ENCODE measurements at places on chromosomes 16 and 17.

DNA sequence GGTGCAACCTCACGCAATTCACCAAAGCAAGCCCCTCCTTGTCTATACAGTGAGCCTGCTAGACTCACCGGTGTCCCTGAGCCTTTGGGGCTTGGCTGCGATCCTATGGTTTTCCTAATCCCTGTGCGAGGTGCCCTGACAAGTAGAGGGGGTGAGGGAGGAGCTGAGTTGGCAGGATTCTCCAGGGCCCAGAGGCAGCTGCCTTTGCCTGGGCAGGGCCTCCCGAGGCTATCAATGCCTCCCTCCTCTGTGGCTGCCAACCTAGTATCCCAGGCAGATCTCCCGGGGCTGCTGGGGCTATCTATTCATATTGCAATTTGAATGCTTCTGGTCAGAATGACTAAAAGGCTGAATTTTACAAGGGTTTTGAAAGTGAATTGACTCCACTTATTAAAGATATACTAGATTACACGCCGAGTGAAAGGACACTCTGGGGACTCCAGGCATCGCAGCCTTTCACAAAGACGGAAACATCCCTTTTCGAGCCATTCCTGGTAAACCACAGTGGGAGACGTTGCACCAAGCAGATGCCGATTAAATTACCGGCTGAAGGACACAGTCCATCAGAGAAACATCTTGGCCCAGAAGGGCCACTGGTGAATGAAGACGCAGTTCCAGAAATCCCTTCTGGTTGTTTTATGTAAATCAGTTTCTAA, 11.3 kb upstream of the PITPNM3 start:
- no peak for DNase-seq

- DNase-seq: no peak
These were observed 89.8 kb upstream of the TMEM97 start for GRCh38 chr17:28228986-28229729.

DNA sequence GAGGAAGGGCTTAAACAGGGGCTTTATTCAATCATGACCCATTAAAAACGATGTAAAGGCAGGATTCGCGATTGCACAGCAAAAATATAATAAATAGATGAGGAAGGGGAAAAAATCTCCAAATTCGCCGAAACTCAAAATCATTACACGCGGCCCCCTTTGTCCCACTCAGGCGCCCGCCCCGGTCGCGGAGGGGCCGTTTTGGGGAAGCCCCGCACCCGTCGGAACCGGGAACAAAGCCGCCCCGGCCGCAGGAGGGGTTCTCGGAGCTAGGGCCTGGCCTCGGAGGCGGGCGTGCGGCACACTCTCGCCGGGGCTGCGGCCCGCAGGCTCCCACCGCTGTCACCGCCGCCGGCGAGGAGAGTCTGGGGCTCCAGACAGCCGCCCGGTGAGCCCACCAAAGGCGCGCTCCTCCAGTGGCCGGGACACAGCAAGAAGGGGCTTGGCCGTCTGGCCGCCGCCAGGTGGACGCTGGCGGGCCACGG, 521 bp downstream of the C16orf87 start:
- no peak for DNase-seq

DNA sequence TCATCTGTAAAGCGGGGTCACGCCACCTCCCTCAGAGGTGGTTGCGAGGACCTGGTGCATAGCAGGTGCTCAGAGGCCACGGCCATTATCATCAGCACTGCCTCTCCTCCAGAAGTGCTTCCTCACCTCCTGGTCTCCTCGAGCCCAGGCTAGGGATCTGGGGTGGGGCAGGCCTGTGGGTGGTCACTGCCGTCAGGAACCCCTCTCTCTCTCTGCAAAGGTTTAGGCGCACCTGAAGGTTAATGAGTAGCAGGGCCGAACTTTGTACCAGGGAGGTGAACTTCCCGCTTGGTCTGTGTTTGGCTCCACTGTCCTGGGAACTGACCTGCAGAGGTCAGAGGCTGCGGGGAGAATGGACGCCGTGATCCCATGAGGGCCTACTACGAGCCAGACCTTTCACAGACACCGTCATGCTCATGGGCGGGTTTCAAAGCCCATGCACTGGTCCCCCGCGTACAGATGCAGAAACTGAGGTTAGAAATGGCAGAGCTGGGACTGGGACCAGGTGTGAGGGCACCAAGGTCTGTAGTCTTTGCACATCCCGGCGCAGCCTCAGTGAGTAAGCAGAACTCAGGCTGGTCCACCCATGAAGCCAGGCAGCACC, 13.8 kb downstream of the JUP start:
- DNase-seq: no peak

GRCh38 chr17:37502009-37502936, 12.6 kb downstream of the DUSP14 start:
- no peak for DNase-seq

- no peak for DNase-seq
These were observed 110.3 kb downstream of the TOX3 start for GRCh38 chr16:52436339-52437276.

GRCh38 chr17:32396343-32396742, 46.4 kb downstream of the ZNF207 start:
- DNase-seq: no peak

DNA sequence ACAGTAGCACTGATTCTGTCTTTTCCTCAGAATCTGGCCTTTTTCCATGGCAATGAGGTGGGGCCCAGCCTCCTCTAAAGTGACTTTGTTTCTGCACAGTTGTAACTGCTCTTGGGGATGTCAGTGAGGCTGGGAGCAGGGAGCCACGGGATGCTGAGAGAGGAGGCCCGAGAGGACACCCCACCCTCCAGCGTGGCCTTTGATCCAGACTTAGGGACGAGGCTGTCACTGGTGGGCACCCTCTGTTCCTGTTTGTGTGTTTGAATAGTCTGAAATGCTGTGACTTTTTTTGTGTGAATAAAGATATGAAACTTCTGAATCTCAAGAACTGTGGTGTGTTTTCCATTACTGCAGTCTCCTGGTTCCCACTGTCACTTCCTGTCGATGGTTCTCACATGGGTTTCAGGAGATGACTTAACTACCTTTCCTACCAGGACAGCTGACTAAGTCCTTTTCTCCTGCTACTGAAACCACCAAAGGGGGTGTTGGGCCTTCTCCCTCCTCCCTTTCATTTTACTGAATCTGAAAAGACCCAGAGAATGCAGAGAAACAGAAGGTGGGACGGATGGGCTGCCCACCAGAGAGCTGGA, 18.6 kb downstream of the KCTD2 start:
- peak; percentile 64 for DNase-seq

GRCh38 chr17:32917081-32917480, 10.9 kb upstream of the TMEM98 start:
- DNase-seq: no peak

GRCh38 chr16:13875614-13876284, 44.2 kb upstream of the ERCC4 start:
- DNase-seq: no peak

- DNase-seq: no peak
These were observed 279.5 kb upstream of the ASIC2 start for GRCh38 chr17:33572615-33573014.

DNA sequence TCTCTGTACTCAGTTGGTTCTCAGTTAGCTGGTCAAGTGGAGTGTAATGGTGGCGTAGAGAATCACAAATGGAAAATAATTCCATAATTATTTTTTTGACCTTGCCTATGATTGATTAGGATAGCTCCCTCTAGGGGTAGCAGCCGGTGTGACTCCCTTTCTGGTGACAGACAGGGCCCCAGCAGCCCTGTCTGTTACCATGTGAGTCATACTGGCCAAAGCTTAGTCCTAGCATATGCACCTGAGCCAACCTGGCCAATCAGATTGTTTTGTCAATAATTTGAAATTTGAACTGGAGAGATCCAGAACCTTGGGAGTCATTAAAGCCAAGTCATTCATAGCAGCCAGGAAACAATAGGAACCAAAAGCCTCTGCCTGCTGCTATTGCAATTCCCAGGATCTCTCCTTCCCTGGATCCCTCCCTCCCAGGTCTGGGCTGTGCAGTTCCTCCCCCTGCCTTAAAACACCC, 5.6 kb downstream of the PNPO start:
- DNase-seq: peak; percentile 89

GRCh38 chr16:51900221-51900780, 646.6 kb downstream of the TOX3 start:
- no peak for DNase-seq

- no peak for DNase-seq
These were observed 326.9 kb downstream of the SLC39A11 start for GRCh38 chr17:72765368-72766153.

GRCh38 chr16:28010671-28011070, 52.8 kb downstream of the GSG1L start:
- peak; percentile 36 for DNase-seq

- no peak for DNase-seq
These were observed 7.4 kb downstream of the CMIP start for GRCh38 chr16:81451753-81452680.

- DNase-seq: no peak
These were observed 230.6 kb upstream of the HSBP1 start for GRCh38 chr16:83577078-83577745.

DNA sequence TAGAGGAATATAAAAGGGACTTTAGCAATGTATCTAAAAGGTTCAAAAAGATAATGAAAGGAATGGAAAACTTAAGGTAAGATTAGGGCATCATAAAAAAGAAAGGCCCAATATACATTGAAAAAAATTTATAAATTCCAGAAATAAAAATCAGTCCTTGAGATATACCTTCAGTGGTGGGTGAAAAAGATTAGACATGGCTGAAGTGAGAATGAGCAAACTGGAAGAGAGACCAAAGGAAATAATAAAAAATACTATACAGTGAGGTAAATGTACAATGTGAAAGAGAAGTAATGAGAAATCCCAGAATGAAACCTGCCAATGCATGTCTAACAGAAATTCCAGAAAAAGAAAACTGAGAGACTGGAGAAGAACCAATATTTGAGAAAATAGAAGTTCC, 42.9 kb upstream of the PMFBP1 start:
- DNase-seq: no peak

DNA sequence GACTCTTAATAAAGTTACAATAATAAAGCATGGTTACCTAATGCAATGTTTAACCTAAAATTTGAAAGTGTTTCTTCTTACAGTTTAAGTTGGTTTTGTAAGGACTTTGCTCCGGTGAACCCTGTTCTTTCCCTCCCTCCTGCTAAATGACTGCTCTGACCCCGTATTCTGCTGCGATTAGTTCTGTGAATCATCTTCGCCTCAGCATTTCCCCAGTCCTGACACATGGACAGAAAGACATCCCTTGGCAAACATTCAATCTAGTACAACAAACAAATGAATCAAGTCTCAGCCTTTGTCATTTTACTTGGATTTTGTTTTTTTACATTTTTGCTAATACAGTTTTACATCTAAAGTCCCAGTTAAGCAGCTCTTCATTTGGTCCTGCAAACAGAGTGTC, 15.4 kb downstream of the KCNJ2 start:
- peak; percentile 47 for DNase-seq

DNA sequence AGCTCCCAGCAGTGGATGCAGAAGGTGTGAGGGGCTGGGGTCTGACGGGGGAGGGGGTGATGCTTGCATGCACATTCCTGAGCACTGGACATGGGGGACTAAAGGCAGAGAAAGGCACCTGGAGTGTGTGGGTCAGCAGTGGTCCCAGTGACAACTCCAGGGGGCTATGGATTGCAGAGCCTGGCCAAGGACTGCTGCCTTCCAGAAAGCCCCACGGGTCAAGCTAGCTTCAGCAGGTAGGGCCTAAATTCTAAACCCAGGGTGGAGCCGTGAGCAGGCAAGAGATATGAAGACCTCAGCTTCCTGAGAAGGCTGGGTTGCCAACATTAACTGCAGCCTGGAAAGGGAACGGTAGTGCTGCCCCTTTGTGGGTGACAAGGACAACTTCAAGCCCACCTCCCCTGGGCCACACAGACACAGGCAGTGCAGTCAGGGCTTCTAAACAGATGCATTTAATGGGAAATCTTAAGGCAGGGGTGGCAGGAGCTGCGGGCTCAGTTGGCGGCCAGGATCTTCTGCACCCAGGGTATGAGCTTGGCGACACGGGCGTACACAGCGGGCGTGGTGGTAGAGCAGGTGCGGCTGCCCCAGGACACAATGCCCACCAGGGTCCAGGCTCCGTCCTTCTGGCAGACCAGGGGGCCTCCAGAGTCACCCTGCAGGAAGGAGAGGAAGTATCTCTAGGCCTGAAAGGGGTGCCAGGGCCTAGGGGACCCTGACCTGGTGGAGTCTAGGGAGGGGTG, 3.1 kb downstream of the CTRB2 start:
- DNase-seq: no peak

- no peak for DNase-seq
These were observed 21.0 kb downstream of the KDM8 start for GRCh38 chr16:27224271-27224737.

GRCh38 chr16:30985401-30986128, 558 bp downstream of the HSD3B7 start:
- peak; percentile 75 for DNase-seq

DNA sequence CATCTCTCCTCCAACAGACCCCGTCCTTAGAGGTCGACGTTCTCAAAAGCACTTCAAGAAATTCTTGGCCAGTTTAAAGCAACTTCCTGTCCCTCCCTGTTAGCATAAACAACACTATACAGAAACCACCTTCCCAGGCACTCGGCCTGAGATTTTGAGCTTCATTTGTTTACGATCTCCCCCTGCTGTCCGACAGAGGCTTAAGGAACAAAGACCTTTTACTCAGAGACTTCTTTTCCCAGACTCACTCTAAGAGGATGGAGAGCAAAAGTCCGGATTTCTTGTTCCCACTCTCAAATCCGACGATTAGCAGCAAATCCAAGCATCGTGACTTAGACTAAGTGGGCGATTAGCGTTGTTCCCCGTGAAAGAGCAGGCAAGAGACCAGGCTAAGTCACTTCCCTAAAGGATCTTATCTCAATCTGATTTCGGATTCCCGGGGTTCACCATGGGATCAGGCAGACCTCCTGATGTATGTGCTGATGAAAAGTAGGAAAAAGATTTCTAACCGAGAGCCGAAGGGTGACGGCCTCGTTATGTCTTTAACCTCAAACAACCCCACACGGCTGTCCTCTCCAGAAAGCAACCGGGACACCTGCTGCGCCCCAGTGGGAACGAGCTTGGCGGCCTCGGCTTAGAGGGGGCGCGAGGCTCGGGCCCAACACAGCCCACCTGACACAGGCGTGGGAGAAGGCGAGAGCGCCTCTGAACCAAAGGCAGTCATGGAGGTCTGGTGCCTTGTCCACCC, 598 bp downstream of the INPP5K start:
- peak; percentile 80 for DNase-seq

GRCh38 chr16:66428682-66429251, 1.7 kb downstream of the BEAN1 start:
- DNase-seq: no peak

DNA sequence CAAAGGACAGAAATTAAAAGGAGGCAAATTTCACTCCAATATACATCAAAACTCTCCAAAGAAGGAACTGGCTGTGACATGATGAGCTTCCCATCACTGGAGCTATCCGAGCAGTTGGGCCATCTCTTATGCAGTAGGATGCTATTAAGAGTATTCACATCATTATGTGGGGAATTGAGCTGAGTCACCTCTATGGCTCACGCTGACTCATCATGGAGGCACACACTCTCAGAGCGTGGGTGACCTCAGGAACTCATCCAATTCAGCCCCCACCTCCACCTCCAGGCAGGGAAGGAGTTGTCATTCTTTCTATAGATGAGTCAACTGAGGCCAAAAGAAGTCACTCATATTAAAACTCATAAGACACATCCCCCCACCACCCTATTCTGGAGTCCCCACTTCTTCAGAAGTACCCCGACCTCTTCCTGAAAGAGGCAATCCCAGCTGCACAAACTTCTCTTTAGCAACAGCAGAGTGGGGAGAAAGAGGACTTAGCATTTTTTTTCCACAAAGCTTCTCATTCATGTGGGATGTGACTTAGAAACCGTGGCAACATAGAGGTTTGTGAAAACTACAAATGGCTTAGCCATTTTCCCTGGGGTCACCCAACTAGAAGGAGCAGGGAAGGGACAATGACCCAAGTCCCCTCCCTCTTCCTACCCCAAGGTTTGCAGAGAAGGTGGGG, 32.5 kb downstream of the ABCC12 start:
- DNase-seq: peak; percentile 98

Measured in AG08395 (cell line).